ENCODE measurements at places on chromosomes 3 and 15.

- no peak for DNase-seq
These were observed 742 bp downstream of the CAMKV start for GRCh38 chr3:49868862-49869466.

GRCh38 chr15:74788042-74788682 lies 6.3 kb downstream of the CSK start:
- DNase-seq: no peak

DNA sequence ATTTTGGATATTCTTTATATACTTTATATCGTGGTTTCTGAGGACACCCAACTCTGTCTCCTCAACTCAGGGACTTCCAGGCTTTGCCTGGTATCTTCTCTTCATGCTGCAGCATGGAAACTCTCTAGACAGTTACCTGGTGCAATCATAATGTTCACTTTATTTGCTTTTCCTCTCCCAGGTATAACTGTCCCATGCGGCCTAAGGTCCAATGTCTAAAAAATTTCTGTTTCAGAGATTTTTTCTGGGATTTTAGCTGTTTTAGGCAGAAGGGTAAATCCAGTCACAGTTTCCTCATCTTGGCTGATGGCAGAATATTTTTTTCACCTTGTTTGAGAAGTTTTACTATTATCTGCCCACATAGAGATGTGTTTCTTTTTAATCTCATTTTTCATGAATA lies 139.9 kb upstream of the KCNMB2 start:
- no peak for DNase-seq

DNA sequence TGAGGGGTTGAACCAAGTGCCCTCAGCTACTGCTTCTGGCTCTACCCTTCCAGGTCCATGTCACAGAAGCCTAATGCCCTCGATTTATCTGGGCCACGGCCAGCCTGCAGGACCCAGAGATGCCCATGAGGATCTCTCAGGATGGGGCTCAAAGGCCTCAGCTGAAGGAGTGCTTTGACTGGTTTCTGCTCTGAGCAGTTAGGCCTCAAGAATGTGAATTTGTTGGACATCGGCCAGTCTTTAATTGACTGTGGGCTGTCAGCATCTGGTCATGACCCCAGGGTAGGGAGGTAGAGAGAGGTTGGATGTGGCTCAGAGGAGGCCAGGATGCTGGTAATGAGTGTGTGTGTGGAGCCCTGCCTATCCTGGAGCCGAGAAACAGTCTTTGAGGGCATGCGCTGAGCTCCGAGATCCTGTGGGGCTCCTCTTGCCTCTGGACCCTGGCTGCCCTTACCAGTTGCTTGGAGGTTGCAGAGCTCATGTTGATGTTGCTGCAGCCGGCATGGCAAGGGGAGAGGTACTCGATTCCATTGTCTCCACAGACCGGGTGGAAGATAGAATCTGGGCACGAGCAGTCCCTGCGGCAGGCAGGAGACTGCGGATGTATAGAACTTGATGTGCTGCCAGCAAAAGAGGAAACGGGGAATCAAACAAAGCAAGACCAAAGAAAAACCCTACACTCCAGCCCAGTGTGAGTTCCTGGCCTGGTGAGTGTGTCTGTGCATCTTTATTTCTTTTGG lies 49.1 kb upstream of the RAB6B start:
- DNase-seq: peak; percentile 85

DNA sequence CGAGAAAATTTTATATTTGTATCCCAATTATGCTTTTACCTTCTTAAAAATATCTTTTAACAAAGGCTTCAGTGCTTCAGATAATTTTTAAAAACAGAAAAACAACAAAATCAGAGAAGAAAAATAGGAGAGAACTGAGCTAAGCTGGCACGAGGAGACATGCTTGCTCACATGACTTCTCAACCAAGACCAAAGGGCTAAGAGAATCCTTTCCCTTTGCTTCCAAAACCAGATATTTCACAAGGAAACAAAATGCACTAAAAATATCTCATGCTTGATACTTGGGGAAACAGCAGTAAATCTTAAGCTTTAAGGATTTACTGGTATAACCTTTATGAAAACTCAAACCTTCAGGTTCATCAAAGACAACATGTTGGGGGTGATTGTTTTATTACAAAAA lies 58.4 kb downstream of the CAPN7 start:
- DNase-seq: peak; percentile 16

- DNase-seq: no peak
These were observed 16.1 kb upstream of the CACNA1D start for GRCh38 chr3:53478166-53478830.

DNA sequence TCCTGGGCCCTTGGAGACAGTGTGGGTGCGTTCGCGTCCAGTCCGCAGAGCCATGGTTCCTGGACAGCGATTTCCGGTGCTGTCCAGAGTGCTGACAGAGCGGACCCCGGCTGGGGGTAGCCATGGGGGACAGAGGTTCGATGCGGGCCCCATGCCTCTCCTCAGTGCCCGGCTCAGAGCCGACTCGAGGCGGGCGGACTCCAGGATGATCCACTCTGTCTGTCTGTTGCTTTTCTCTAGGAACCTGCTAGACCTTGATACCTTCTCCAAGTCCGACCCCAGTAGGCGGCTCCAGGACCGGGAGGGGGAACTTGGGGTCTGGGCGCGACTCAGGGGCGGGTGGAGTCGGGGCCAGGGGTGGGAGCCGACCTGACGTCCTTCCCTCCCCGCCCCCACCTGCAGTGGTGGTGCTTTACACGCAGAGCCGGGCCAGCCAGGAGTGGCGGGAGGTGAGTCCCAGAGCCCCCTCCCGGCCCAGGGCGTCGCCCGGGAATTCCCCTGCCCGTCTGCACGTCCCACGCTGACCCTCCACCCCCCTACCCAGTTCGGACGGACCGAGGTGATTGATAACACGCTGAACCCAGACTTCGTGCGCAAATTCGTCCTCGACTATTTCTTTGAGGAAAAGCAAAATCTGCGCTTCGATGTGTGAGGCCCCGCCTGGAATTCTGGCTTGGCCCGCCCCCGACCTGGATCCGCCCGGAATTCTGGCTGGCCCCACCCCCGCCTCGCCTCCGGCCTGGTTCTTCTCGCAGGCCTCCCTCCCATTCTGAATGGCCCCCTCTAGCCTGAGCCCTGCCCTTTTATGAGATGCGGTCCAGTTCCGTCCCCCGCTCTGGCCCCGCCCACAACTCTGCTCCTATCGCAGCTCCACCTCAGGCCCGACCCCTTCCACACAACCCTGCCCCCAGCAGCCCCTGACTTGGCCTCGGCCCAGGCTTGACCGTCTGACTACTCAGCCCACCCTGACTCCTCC lies 1.0 kb downstream of the CPNE9 start:
- no peak for DNase-seq

- DNase-seq: no peak
These were observed 199.5 kb upstream of the P2RY1 start for GRCh38 chr3:152635389-152635788.

GRCh38 chr3:8596321-8597218 lies 48.0 kb downstream of the SSUH2 start:
- DNase-seq: no peak

- DNase-seq: no peak
These were observed 17.4 kb downstream of the CCDC12 start for GRCh38 chr3:46959161-46959511.

- DNase-seq: no peak
These were observed 781 bp upstream of the CYP1A1 start for GRCh38 chr15:74725845-74726773.
